Left hindlimb (tissue), 1 donor: ENCODE measurements at places on chromosomes 1 and 21.

- no peak for DNase-seq
Observed at GRCh38 chr1:160376525-160377131, 9.8 kb downstream of the NHLH1 start.

GRCh38 chr1:147897029-147897752 is 5.4 kb upstream of the GJA8 start:
- no peak for DNase-seq

DNA sequence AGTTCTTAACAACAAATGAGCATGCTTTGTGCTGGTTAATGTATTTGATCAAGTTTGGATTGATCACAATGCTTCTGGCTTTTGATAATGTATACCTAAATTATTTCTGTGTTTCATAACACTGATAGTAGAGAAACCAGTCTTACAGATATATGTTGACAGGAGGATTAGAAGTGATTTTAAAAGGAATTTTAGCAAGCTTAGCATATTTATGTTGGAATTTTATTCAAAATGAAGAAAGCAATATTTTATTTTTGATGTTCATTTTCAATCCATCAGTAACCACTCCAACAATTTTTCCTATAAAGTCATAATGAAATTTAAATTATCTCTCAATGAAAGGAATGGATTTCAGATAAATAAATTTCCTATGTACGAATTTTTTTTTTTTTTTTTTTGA is 291.8 kb downstream of the HHIPL2 start:
- no peak for DNase-seq

DNA sequence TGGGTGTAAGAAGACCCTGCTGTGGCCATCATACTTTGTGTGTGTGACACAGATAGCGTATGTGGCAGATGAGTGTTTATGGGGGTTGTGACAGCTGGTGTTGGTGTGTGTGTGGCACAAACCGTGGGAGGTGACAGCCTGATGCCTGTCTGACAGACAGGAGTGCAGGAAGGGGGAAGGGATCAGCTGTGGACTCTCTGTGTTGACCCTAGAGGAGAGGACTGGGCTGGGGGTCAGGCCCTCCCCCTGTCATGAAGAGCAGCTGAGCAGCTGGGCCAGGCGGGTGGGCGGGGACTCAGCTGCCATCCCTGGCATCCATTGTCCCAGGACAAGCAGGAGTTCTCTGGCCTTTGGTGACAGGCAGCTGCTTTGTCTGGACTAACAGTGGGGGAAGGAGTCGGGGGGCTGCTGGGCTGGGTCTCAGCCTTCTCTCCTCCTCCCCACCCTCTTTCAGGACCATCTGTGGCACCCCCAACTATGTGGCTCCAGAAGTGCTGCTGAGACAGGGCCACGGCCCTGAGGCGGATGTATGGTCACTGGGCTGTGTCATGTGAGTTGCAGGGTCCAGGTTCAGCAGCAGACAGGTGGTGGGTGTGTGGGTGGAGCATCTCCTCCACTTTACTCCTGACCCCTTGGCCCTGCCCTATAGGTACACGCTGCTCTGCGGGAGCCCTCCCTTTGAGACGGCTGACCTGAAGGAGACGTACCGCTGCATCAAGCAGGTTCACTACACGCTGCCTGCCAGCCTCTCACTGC is 2.3 kb downstream of the PLK3 start:
- DNase-seq: peak; percentile 61

GRCh38 chr21:45270306-45270821 is 17.3 kb downstream of the POFUT2 start:
- DNase-seq: no peak

DNA sequence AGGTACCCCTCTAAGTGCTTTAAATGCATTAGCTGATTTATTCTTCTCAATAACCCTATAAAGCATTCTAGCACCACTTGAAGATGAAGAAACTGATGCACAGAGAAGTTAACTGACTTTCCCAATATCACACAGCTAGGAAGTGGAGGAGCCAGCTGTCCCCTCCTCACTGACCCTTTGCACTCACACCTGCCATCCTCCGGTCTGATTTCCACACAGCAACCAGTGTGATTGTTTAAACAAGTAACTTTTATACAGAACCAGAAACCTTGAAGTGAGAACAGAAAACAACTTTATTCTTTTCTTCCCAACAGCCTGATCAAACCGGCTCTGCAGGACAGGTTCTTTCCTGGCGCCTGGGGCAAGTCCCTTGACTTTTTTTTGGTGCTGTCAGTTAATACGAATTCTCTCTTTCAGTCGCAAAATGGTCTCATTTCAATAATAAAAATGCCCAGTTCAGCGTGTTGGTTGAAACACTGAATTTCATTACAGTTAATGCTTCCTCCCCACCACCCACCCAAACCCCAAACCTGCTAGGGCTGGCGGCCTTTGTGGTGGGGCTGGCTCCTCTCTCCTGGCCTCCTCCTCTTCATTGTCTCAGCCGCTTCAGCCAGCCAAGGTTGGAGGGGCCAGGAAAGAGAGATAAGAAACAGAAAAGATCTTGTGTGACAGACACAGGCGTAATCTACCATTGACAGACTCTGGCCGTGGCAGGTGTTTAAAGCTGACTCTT is 26.4 kb upstream of the EEIG2 start:
- DNase-seq: no peak

DNA sequence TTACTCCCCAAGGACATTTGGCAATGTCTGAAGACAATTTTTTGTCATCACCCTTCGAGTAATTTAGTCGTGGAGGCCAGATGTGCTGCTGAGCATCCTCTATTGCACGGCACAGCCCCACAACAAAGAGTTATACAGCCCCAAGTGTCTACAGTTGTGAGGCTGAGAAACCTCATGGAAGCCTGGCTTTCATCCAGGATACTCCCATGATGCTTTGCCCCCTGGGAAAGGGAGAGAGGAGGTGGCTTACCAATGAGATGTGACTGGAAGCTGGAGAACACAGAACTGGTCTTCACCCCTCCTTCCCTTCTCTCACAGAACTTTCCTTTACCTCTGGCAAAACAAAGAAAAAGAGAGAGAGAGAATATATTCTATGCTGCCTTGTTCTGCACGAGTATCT is 150.9 kb upstream of the VAMP3 start:
- no peak for DNase-seq

DNA sequence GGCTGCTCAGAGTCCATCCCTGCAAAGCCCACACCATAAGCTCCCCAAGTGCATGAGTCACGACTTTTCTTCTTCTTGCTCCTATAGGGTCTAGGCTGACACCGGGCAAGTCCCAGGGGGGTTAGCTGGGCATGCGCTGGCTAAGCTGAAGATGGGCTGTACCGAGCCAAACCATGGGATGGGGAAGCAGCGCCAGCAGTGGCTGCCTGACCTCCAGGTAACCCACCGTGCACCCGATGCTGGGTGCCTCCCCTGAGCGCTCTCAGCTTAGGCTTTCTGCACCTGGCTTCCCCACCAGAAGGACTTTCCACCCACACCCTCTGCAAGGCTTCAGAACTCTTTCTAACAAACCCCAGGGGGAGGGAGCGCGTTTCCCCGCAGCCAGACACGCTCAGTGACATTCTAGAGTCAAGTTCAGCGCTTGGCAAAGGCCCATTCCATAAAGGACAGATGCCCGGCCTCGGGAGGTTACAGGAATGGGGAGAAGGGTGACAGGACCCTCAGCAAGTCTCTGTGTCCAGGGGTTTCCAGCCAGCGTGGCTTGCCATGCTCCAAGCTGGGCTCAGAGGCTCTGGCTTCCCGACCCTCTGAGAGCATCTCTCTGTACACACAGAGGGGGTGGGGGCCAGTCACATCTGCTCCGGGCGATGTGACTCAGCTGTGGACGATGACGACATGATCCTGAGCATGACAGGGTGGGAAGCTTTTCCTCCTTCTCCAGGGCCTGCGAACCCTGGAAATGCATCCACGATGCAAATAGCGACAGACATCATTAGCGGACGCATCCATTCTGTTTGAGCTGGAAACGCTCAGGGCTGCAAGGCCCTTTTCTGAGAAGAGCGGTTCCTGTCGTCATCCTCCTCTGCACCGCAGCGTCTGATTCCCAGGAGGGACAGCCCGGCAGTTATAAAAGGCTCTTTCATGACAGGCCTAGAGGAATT is 107.8 kb downstream of the SIK1 start:
- DNase-seq: peak; percentile 78

- no peak for DNase-seq
Observed at GRCh38 chr21:36145259-36145658, 10.4 kb downstream of the CBR3 start.

DNA sequence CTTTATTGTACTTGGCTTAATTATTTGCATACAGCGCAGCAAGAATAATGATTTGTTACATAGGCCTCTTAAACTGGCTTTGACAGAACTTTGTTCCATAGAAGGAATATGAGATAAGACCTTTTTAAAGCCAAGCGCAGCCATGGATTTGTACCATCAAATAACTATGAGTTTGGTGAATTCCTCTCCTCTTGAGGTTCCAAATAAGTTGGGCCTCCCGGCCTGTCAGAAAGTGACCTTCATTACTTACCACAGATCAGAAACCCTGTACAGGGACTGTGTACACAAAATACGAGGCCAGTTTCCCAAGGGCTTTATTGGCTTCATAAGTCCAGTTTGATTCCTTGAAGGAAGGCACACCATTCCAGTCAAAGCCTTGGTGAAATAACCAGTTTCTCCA is 21.8 kb upstream of the HSD3B1 start:
- DNase-seq: no peak

- DNase-seq: no peak
Observed at GRCh38 chr1:51009381-51009780, 39.3 kb downstream of the CDKN2C start.

- DNase-seq: no peak
Observed at GRCh38 chr1:64996541-64997257, 30.4 kb upstream of the JAK1 start.

DNA sequence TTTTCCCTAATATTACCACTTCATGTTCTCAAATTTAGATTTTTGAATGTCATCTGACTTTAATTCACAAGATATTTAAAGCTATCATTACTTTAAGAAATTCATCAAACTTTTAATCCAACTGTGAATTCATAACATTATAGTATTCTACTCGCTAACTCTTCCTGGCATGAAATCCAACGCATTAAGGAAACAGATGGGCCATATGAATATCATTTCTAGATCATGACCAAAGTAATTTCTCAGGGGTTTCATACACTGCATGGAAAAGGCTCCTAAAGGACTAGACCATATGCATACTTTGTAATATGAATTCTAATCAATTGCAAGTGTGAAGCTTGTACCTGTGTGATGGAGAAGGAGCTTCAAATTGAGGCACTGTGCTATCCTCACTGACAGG is 72.4 kb downstream of the COP1 start:
- no peak for DNase-seq

GRCh38 chr1:236619398-236619797 is 15.1 kb upstream of the HEATR1 start:
- no peak for DNase-seq

GRCh38 chr21:43890042-43890441 is 25.0 kb downstream of the AGPAT3 start:
- DNase-seq: no peak

DNA sequence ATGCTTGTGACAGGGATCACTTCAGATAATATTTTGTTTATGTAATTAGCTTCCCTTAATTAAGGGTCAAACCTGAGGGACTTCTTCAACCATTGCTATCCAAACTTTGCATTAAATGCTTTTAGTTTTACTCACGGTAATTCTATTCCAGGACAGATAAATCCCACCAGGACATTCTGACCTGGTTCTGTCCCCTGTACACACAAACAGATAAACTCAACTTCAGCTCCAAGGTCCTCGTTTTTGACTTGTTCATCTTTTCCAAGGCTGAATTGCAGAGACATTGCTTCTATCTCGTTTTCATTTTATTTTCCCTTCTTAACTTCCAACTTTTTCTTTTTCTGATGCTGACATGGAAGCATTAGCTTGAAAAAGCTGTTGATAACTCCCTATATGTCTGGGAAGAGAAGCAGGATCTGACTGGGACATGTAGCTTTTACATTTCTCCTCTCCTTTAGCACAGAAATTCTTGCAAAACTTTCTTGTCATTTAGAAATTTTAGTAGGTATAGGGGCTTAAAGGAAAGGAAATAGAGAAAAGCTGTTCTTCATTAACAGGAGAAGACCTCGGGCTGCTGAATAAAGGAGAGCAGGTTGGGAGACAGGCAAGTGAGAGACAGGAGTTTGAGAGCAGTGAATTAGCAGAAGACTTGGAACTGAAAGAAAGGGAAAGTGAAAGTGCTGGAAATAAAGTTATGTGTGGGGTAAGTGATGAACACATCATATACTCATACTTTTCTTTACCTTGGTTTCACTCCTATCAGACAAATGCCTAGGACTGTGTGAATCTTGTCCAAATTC is 231.7 kb upstream of the B3GALT2 start:
- no peak for DNase-seq

DNA sequence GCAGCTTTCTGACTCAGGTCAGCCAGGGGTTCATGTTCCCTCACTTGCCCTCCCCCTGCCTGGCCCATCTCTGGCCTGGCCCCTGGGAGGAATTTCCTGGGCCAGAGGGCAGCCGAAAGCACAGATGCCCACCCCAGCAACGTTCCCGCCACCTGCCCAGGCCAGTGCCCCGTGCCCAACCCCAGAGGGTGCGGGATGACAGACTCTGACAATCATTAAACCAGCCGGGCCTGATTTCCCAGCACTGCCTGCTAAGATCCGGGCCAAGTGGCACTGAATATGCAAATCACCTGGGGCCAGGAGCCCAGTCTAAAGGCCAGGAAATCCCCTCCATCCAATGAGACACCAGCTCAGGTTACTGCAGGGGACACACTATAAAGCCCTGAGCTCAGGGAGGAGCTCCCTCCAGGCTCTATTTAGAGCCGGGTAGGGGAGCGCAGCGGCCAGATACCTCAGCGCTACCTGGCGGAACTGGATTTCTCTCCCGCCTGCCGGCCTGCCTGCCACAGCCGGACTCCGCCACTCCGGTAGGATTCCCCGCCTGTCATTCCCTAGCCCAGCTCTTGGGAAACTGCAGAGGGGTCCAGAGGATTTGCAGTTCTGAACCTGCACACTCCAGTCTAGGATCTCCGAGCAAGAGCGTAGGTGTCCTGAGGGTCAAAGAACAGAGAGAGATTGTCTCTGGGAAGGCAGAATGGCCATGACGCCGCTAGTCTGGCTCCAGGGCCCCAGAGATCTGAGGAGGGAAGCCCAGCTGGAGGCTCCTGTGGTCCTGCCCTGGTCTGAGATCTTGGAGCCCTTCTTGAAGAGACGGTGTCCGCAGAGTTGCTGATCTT is at the start of gene ELF3:
Gene ELF3, plus strand, starts transcription at position 408 of the 836 bp plus-strand sequence. CDS start 550 bp downstream, outside the sequence.
- DNase-seq: no peak

GRCh38 chr1:71565262-71565661 is 484.4 kb upstream of the ZRANB2 start:
- DNase-seq: no peak

DNA sequence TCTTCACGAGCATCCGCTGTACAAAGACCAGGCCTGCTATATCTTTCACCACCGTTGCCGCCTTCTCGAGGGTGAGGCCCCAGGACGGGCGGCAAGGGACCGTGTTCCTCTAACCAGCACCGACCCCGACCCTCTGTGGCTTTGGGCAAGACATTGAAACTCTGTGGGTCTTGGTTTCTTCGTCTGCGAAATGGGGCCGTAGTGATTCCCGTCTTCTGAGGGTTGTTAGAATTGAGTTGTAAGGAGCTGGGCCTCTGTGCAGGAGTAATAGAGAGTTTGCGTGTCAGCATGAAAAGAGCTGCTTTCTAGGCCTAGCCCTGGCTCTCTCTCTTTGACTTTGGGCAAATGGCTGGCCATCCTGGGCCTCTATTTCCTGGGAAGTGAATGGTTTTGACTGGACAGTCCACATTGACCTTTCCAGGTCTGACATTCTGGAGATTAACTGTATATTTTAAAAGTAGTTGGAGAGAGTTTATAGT is 591 bp downstream of the MRPL37 start:
- DNase-seq: no peak
